Stimulated activated CD4-positive, alpha-beta T cell treated with anti-CD3 and anti-CD28 coated beads, Interleukin-1b, Interleukin-23, amount 100 ng/mL, for 24 hours (primary cell): ENCODE measurements at places on chromosomes 2 and 18.

DNA sequence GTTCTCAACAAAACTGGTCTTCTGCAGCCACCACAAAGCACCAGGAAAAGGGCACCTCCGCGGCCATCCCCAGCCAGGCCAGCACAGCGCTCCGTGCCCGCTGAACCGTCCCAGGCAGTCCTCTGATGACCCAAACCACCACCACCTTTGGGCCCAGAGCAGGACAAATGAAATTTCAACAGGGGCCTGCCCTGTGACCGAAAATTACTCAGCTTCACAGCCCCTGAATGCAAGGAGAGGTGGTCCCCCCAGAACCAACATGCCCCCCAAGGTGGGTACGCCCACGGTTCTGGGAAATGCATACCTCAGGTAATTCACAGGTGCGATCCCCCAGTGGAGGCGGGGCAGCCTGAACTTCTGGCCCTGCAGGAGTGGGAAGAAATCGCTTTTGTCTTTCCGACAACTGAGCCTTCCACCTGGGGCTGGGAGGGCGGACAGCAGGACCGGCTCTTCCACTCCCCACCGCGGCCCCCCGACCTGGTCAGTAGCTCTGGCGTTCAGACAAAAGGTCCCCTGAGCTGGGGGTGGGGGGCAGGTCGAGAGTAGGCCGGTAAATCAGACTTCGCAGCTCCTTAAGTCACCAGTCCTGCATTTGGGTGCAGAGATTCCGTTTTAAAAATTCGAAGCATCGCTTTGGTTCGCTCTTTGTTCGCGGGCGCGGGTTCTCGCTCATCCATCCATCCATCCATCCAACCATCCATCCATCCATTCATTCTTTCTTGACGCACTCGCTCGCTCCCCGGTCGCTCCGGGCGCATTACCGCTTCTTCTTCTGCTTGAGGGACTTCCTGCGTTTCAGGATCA, 1.4 kb downstream of the ARL4C start:
- DNase-seq, result no peak

DNA sequence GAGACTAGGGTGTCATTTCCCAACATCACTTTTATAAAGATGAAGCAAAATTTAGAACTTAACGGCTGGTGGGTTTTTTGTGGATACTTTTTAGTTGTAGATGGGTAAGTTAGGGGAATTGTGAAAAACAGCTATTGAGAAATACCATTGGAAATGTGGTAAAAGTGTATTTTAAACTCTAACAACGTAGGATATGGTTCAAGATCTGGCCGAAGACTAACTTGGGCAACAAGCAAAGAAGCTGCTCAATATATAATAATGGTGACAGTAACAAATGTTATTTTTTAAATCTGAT, 1.6 kb downstream of the DNAH7 start:
- no peak for DNase-seq

- DNase-seq, result no peak
Measured at GRCh38 chr2:173432049-173432754, 77.5 kb downstream of the CDCA7 start.

- DNase-seq, result no peak
Measured at GRCh38 chr18:13615432-13615861, 110.9 kb downstream of the FAM210A start.

DNA sequence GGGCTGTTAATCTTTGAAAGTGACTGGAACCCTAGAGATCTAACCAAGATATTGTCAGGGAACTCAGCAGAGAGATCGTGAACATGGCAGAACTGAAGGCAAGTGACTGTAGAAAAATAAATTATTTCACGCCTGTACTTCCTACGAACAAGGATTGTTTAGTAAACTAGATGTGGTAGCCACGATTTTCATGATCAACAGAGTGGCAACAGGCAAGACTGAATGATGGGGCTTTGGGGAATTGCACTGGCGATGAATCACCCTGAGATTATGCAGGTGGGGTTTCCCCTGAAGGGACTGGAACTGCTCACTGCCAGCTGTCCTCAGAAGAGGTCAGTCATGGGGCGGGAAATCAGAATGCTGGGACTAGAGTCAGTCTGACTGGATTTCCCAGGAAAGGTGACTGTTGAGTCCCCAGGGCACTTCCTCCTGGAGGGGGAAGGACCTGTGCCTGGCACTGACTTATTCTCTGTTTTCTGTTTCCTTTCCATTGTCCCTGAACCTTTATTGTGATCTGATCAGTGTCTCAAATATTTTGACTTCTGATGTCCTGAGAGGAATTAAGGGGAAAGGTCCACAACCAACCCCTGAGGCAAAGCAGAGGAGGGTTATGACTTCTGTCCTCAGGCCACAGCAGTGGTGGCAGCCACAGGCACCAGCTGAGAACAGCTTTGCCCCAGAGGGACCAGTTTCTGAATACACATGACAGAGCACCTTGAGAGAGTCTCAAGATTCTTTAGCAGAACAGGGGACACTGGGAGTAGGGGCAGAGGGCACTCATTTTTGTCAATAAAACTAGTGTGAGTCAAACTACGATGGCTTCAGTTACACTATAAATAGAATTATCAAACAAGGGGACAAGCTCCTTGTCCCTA, 70.0 kb downstream of the NAB1 start:
- peak; percentile 42 for DNase-seq

- DNase-seq, result no peak
Measured at GRCh38 chr2:184879671-184880070, 281.3 kb downstream of the ZNF804A start.

GRCh38 chr18:65751155-65752085, 608 bp downstream of the CDH7 start:
- DNase-seq, result no peak

DNA sequence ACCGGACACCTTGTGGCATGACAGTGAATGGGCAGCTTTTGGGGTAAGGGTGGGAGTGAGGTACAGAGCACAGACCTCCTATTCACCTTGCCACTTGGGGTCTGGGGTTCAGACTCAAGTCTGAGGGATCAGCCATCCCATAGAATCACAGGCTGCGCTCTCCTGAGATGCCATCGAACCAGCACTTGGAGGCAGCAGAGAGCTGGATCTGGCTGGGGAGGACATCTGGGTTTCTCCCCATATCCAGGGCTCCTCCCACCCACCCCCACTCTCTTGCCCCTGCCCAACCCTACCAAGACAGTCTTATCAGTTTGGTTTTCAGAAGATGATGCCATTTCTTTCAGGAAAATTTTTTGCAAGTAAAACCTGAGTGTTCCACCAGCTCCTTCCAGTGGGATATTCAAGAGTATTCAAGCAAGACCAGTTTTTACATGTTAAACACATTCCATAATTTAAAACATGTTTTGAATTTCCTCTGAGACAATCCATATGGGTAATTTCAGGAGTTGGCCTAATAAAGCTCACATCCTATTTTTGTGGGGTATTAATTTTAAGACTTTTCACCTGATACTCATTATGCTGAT, 29.2 kb upstream of the TEX44 start:
- no peak for DNase-seq

DNA sequence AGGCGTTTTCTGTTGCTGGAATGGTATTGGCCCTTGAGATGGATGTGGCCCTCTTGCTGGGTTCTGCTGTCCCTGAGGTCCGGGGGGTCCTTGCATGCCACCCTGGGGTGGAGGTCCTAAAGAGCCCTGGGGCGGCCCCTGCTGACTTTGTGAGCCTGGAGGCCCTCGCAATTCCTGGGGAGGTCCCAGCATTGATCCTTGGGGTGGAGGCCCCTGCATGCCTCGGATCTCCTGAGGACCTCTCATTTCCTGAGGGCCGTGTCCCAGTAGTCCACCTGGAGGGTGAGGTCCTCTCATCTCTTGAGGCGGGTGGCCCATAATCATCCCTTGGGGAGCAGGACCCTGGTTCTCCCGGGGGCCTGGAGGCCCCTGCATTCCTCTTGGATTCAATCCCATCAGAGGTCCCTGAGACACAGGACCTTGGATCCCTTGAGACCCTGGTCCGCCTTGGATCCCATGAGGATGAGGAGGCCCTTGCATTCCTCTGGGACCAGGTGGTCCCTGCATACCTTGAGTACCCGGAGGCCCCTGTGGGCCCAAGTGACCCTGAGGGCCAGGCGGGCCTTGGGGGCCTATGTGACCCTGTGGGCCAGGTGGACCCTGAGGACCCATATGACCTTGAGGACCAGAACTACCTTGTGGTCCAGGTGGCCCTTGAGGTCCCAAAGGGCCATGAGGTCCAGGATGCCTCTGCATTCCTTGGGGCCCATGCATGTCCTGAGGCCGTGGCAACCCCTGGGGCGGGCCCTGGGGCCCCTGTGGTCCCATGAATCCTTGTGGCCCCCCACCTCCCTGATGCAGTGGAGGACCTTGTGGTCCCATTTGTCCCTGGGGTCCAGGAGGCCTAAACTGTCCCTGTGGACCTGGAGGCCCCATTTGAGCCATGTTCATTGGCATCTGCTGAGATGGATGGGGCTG, 18.3 kb downstream of the SFT2D3 start:
- DNase-seq, result no peak

- no peak for DNase-seq
Measured at GRCh38 chr2:169010633-169011460, 20.3 kb downstream of the ABCB11 start.

DNA sequence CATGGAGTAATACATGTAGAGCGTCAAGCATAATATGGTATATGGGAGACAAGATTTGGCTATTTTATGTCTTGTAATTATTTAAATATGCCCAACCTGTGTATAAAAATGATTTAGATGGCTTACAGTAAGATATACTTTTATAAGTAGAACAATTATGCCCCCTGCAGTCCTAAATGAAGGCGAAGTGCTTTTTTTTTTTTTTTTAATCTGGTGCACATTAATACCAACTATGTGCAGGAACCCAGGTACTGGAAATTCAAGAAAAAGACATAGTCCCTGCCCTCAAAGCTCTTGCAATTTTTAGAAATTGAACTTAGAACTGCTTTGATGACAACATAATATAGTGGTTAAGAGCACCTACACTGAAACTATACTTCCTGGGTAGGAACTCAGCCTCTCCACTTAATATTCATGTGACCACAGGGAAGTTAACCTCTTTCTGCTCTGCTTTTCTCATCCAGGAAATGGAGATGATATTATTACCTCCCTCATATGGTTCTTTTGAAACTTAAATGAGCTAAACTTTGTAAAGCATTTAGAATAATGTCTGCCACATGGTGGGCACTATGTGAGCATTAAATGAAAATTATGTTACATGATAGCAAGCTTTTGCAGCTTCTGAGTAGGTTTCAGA, 38.1 kb downstream of the AFTPH start:
- no peak for DNase-seq

DNA sequence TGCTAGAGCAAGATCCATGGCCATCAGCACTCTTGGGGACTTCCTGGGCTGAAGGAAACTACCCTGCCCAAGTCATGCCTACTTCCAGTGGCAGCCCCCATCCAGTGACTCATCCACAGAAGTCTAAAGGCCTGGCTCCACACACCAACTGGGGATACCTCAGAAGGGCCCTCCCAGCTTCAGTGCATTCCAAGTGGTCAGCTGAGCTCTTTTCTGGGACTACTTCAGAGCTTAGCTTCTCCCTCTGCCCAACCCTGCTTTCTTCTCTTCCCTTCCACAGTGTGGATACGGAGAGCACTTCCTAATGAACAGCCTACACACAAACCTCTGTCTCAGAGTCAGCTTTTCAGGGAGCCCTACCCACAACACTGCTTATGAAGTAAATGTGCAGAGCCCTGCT, 66.5 kb downstream of the CLHC1 start:
- no peak for DNase-seq

DNA sequence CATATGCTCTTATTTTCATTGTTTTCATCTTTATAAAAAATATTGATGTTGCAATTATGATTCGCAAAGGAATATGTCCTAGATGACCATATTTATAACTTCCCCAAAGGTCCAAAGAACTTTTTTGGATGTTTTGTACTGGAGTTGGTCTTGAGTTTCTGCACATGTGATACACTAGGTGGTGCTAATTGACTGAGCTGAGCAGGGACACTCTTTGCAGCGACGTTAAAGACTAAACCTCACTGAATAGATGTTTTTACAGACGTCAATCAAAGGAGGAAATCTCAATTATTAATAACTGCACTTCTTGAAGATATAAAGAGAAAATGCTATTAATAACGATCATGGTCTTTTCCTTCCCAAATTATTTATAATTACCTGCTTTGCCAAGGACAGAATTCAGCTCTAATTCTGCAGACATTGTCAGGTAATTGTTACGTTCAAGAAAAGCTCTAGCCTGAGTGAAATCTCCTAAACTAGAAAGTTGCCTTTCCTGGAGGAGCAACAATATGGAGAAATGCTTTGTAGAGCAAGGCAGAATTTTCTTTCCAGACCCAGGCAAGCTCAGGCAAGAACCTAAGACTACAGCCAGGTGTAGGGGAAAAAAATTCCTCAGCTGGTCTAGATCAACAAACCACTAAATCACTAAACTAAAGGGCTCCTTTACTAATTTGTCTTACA, 119.3 kb upstream of the RBBP8 start:
- DNase-seq, result no peak

- DNase-seq, result no peak
Measured at GRCh38 chr18:5447442-5447841, 96.4 kb downstream of the EPB41L3 start.

DNA sequence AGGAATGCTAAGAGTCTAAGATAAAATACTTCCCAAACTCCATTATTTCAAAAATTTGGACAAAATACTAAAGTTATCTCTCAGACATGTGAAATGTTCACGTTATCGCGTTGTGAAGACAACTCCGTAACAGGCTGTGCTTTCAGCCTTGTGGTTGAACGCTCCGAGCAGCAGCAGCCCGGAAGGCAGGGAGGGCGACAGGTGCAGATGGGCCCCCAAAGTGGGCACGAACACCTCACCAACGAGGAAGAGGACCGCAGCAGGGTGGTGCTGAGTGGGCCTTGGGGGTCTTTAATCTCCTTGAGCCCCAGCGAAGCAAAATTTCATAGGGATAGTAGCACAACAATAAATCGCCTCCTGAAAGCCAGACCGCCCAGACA, 1.0 kb upstream of the FAM110C start:
- DNase-seq, result no peak
